ENCODE measurements at places on chromosomes 16 and 17.

DNA sequence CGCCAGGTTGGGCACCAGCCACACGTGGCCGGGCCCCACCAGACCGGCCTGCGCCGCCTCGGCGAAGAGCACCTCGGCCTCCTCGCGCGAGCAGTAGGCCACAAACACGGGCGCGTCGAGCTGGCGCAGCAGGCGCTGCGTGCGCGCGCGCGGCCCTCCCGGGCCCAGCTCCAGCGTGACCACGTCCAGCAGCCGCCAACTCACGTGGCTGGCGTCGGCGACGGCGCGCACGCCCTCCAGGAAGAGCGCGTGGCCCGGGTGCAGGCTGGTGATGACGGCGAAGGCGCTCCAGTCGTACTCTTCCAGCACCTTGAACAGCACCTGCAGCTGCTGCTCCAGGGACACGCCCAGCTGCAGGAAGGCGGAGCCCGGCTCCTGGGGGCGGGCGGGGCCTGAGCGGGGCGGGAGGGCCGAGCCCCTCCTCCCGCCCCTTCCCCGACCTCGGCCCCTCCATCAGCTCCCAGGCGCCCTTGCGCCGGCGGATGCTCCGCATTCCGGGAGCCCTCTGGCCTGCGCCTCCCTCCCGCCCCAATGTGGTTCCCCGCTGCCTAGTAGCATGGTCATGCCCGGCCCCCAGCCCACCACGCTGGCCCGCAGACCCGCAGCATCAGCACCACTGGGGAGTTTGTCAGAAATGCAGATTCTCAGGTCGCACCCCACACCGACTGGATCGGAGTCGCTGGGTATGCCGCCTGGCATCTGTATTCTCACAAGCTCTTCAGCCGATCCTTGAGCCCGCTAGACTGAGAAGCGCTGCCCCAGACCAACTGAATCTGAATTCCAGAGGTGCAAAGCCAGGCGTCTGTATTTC, 7.2 kb downstream of the GRIN2C start:
- peak; percentile 60 for DNase-seq

DNA sequence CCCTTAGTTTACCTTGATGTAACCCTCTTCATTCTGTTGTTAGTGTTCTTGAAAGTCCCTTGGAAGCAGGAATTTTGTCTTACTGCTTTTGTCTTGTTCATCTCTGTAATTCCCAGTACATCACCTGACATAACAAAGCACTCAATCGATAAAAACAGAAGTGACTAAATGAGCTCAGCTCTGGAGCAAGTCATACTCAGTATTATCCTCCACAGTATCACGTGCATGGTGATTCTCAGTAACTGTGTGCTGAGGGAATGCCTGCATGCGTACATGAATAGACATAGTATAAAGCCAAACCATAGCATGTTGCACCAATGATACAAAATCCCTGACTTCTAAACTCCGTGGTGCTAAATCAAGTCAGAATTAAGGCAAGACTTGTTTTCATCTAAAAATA, 7.2 kb downstream of the KRT38 start:
- no peak for DNase-seq

DNA sequence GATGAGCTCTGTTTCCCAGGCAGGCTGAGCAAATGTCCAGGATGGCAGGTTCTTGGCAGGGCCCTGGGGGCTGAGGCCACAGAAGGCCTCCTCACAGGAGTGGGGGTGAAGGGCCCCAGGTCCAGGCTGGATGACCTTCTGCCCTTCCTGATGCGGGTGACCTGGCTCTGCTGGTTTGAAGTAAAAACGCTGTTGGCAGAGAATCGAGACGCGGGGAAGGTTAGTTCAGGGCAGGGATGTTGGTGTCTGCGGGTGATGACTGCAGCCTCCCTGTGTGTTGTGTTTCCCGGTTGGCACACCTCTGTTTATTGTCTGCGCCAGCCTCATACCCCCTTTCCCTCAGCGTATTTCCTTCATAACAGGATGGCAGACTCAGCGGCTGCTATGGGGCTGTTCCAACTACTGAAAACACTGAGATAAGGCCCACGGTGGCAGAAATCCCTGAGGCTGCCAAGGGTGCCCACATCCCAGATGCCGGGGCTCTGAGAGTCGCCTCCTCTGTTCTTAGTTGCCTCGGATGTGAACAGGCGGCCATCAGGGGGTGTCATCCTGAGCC, 104.6 kb downstream of the METRNL start:
- DNase-seq: no peak

DNA sequence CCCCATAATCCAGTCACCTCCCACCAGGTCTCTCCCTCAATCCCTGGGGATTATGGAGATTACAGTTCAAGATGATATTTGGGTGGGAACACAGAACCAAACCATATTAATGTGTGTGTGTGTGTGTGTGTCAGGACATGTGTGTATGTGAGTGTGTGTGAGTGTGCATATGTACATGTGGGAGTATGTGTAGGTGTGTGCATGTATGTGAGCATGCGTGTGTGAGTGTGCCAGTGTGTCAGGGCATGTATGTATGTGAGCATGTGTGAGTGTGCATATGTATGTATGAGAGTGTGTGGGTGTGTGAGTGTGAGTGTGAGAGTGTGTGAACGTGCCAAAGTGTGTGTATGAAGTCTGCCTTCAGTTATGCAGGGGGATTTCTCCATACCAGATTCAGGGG, 37.8 kb downstream of the RGS9 start:
- DNase-seq: no peak

- no peak for DNase-seq
These were observed 5.4 kb upstream of the P2RX1 start for GRCh38 chr17:3921502-3922319.

DNA sequence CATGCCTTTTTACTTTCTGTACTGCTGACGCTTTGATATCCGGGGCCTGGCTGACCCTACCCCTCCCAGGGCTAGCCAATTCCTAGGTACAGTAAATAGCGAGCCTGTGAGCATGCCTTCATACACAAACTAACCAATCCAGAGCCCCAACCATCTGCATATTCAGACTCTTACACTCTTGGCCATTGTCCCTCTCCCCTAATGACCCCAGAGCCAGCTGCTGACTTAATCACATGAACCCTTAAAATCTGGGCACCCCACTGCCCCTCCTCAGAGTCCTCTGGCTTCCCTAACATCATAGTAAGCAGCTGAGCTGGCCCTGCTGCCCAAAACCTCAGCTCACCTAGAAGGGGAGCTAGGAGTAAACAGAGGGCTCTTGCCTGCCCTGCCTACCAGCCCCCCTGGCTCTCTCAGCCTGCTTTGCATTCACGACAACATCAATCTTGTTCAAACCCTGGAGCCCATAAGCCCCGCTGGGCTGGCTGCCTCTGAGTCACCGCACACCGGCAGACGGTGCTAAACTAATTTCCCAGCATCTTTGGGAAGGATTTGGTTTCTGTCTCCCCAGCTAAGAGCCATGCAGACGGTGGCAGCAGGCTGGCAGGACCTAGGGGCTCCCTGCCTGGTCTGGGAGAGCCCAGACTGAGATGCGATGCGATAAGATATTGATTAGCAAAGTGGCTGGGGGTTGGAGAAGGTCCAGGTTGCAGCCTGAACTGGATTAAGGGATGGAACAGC, 63.2 kb downstream of the CLEC19A start:
- DNase-seq: no peak

- no peak for DNase-seq
These were observed 32.1 kb downstream of the RNF112 start for GRCh38 chr17:19443148-19443547.

Measured in T-helper 17 cell (primary cell).